ENCODE measurements at places on chromosomes 7 and 10. TPM values are rescaled to one million over a fixed set of nuclear protein-coding genes. Genes with fewer than 3 reads are reported as not detected.
A peak's percentile ranks its signal among the peaks of the same experiment; 100 is the strongest.

- DNase-seq: peak; percentile 40
Observed at GRCh38 chr7:1839701-1840100, 169.6 kb downstream of the ELFN1 start.

GRCh38 chr7:104943502-104944343 is 70.3 kb upstream of the KMT2E start:
- DNase-seq: peak; percentile 65

DNA sequence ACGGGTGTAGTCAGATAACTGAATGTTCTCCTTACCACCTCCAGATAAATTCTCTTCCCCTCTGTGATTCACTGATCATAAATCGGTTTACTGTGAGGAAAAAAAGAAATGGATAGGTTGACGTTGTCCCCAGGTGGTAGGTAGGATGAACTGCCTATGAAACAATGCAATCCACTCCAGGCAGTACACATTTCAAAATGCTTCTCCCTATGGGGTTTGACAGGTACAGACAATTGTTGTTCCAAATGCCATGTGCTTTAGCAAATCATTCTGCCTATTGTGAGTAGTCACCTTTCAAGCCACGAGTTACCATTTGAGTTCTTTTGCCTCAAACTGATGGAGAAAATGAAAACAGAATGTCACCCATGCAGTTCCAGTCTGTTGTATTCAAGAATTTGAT is 21.8 kb downstream of the VIM start:
- no peak for DNase-seq

Gene IGFBP3
- 3.5 TPM for total RNA-seq

Gene RBM20
- 0.07 TPM for total RNA-seq

DNA sequence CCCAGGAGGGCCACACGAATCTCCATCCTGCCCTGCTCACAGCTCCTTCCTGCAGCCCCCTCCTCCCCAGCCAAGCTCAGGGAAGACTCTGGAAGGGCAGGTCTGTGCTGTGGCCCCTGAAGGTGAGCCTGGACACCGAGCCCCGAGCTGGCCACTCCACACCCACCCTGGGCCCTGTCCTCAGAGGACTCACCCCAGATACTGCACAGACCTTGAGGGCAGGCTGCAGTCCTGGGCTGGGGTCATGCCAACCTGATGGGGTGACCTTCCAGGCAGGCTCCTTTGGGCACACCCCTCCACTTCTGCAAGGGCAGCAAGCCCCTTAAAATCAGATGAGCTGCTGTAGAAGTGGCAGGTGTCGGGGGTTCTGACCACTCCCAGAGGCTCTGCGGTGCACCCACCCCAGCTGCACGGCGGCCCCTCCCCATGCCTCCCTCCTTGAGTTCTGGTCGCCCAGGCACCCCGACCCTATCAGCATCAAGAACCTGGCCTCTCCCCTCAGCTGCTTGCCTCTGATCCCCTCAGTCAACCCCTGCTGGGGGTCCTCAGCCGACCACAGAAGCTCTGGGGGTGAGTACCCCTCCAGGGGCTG is 24.3 kb downstream of the YKT6 start:
- no peak for DNase-seq

Gene UPK3BL2
- 7.7 TPM for total RNA-seq

DNA sequence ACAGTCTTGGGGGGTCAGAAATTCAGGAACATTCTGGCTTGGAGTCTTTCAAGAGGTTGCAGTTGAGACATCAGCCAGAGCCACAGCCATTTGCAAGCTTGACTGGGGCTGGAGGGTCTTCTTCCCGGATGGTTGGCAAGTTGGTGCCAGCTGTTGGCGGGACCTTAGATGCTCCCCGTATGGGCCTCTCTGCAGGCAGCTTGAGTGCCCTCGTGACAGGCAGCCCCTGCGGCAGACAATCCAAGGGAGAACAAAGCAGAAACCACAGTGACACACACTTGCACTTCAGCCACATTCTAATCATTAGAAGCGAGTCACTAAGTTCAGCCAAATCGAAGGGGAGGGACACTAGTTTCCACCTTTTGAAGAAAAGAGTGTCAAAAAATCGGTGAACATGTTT is 59.4 kb upstream of the MXI1 start:
- no peak for DNase-seq

Gene PPP3CB
- total RNA-seq: 44.1 TPM

DNA sequence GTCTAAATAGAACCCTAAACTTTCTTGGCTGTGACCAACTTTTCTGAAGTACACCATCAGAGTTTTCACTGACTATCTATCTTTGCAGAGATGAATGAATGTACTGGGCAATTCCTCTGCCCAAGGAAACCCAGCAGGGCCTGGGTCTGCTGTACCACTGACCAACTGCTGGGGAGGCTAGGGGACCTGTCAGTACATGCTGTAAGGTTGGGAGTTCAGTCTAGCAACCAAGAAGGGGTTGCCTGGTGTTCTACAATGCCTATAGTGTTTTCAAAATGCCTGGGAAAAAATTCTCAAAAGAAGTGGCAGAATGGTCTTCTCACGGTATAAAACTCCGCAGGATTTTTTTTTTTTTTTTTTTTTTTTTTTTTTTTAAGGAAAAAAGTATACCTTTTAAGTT is 106.3 kb downstream of the NT5C2 start:
- DNase-seq: no peak

- no peak for DNase-seq
Observed at GRCh38 chr10:103580430-103580829, 86.9 kb downstream of the NEURL1 start.

Gene HKDC1
- 0.15 TPM for total RNA-seq

Gene DLG5
- 2.1 TPM for total RNA-seq

Gene AGAP9
- 5.1 TPM for total RNA-seq

- DNase-seq: no peak
Observed at GRCh38 chr7:139989366-139990141, 73.2 kb downstream of the PARP12 start.

- DNase-seq: no peak
Observed at GRCh38 chr7:158508802-158509385, 78.7 kb downstream of the PTPRN2 start.

Gene ZNF727
- total RNA-seq: not detected

Gene CCSER2
- total RNA-seq: 74.5 TPM

- no peak for DNase-seq
Observed at GRCh38 chr7:128247640-128248194, 6.6 kb downstream of the LEP start.

Gene SYNPO2L
- total RNA-seq: not detected

Gene PDE6C
- not detected for total RNA-seq

DNA sequence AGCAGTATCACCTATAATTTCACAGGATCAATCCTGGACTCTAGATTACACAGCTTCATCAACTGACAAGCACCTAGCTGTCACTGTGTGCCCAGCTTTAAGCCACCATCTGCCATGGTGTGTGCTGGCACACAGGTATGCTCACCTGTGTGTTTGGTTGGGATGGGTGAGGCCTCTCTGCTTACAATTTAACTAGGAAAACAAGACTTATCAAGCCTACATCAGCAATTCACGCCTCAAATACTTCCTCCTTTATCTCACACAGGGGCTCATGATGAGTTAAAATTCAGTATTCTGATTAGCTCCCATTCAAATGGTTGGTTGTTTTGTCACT is 608.2 kb downstream of the PARD3 start:
- DNase-seq: no peak

DNA sequence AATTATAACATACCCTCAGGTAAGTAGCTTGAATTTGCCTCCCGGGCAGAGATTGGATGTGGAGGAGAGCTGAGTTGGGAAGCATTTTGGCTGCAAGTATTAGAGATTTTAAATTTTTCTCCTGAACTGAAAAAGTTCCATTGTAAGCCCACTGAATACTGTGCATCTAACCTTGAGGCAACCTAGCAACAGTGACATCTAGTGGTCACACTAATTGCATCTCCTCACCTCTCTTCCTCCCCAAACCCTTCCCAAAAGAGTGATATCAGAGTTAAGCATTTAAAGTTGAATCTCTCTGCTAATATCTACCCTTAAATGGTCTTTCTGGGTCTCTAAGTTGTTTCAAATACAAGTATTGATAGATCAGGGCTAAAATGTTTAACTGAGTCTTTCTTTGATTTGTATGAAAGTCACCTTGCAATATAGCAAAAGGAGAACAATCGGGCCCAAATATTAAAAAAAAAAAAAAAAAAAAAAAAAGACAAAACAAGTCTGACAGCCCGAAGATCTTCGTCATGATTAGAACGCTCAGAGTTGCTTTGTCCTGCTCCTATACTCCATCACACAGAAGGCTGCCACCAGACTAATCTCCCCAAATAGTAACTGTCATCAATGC is 40.4 kb upstream of the DLX5 start:
- peak; percentile 9 for DNase-seq

Gene TRPV5
- not detected for total RNA-seq

DNA sequence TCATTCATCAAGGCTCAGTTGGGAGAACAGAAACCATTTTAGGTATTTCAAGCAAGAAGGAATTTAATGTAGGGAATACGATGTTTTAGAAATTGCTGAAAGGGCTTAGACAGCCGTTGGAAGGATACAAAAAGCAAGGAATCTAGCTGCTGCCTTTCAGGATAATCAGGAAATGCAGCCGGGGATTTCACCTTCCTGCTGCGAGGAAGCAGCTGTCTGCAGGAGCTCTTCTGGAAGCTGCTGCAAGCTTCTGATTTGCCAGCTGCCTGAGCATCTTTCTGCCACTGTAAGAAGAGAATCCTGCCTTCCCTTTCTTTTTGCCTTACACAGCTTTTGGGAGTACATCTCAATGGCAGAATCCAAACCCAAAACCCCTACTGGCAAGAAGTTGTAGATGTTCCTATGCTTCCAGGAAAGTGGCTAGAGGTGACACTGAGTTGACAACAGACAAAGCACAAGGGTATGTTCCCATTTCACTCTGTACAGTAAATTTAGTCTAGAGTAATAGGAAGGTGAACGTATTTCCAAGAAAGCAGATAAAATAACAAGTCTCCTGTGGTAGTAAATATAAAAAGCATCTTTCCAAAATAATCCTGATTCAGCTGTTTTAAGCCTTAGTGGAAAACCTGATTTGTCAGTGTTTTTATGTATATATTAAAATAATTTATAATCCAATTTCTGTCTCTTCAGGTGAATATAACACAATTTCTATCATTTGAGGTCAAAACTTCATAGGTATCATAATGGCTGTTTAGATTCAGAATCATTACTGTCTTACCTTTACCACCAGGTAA is 148.4 kb upstream of the LRGUK start:
- DNase-seq: no peak

All from CD8-positive, alpha-beta memory T cell (primary cell).